ENCODE measurements at places on chromosomes 1 and 21. TPM values are rescaled to one million over a fixed set of nuclear protein-coding genes. Genes with fewer than 3 reads are reported as not detected.

ZNF683 gene
- total RNA-seq: 0.57 TPM

- H3K27me3 ChIP-seq: no peaks in the 10 kb centered on the region
- H3K36me3 ChIP-seq: no peaks in the 10 kb centered on the region
- H3K4me3 ChIP-seq: no peak overlapping the region
- H3K4me1 ChIP-seq: no peaks in the 10 kb centered on the region
- no peak for DNase-seq
- no peak overlapping the region for H3K27ac ChIP-seq
Measured at GRCh38 chr1:189103956-189104355, 1373.7 kb downstream of the BRINP3 start.

DNA sequence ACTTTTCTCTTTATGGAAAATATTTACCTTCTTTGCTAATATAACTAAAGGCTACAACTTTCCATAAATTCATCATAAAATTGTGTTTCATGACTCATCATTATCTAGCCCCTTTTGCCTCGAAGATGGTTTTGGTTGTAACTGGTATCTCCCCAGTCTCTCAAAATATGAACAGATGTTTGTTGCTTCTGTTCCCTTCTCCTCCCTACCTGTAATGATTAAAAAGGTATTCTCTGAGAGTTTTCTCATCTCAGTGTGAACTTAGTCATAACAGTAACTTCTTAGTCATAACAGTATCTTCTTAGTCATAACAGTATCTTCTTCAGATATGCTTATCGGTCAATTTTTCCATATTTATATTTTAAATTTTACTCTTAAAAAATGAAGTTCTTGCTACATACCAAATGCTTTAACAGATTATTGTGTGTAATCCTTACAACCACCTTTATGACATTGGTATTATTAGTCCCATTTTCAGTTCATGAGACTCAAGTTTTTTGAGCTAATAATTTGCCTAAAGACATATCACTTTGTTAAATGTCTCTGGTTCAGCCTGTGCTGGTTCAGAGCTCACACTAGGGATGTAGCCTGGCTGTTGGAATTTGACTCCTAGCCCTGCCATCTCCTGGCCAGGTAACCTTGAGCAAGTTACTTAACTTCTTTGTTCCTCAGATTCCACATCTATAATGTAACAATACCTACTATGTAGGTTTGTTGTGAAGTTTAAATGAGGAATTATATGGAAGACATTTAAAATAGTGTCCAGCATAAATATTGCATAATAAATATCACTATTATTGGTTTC, 32.6 kb downstream of the ATP1B1 start:
- DNase-seq: no peak
- H3K4me1 ChIP-seq: no peaks in the 10 kb centered on the region
- no peaks in the 10 kb centered on the region for H3K36me3 ChIP-seq
- H3K4me3 ChIP-seq: no peak overlapping the region
- H3K27ac ChIP-seq: no peak overlapping the region

DNA sequence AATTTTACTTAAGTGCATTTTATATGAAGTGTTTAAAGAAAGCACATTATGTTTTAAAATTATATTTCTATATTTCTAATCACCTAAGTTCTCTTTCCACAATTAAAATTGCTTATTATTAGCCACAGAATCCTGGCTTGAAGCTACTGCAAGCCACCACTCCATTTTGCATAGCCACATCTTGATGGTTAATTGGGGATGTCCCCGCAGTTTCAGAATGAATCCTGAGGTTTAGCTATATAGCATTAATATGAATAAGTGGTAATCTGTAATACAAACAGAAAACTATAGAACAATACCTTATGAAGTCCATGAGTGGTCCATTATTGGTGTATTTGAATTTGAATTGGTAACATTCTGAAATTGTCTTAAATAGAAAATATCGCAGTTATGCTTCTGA, 11.6 kb upstream of the GOLPH3L start:
- no peak for DNase-seq
- H3K27me3 ChIP-seq: no peaks in the 10 kb centered on the region
- H3K27ac ChIP-seq: no peak overlapping the region
- H3K4me3 ChIP-seq: no peak overlapping the region
- no peaks in the 10 kb centered on the region for H3K4me1 ChIP-seq

- no peaks in the 10 kb centered on the region for H3K36me3 ChIP-seq
- H3K27me3 ChIP-seq: no peaks in the 10 kb centered on the region
- H3K4me3 ChIP-seq: no peak within 1 kb of the TSS
- no peak for DNase-seq
- no peak within 1 kb of the TSS for H3K27ac ChIP-seq
Measured at GRCh38 chr1:248755517-248755916, at the start of gene LYPD8. Gene LYPD8 (minus strand): TSS chr1:248755759. CDS start chr1:248751081, 4,678 bp downstream.

GRCh38 chr1:164803366-164803765, 244.4 kb downstream of the PBX1 start:
- no peak overlapping the region for H3K27ac ChIP-seq
- H3K27me3 ChIP-seq: no peaks in the 10 kb centered on the region
- H3K36me3 ChIP-seq: no peaks in the 10 kb centered on the region
- no peak for DNase-seq
- H3K4me1 ChIP-seq: no peaks in the 10 kb centered on the region

- H3K4me1 ChIP-seq: peaks cover 25% of the 10 kb centered on the region
- no peak for DNase-seq
- no peaks in the 10 kb centered on the region for H3K27me3 ChIP-seq
- no peaks in the 10 kb centered on the region for H3K36me3 ChIP-seq
- peak overlapping the region; percentile 93 for H3K27ac ChIP-seq
Measured at GRCh38 chr1:224435318-224435763, 744 bp upstream of the WDR26 start.
